NCI-H1105 (cell line): ENCODE measurements at places on chromosomes 6 and 20.

GRCh38 chr20:2767768-2768631, 32.4 kb downstream of the CPXM1 start:
- DNase-seq, result no peak

DNA sequence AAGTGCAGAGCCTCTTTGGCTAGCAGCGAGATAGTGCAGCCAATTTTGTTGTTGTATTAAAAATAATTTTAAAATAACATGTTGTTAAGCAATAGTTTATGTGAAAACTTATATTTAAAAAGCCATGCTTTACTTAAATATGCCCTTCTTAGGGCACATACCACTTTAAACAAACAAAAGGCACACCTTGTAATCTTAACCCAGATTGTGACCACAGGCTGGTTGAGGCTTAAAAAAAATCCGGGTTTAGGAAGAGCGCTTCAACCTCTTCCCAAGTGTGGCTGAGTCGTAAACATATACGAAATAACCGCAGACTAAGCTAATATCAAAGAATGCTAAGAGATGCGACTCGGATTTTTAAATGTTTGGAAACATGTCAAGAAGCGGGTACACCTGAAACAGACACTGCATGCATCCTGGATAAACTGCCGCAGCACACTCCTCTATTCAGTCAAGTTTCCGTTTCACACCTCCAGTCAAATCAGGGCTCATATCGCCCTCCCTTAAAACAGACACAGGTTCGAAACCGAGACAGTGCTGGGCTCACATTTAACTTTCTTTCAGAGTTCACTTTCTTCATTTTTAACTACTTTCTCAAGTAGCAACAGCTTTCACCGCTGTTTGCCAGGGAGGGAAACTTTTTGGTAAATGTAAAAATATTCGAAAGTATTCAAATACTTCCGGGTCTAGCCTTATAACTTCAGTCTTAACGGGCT, 1.5 kb downstream of the DEK start:
- DNase-seq, result no peak

DNA sequence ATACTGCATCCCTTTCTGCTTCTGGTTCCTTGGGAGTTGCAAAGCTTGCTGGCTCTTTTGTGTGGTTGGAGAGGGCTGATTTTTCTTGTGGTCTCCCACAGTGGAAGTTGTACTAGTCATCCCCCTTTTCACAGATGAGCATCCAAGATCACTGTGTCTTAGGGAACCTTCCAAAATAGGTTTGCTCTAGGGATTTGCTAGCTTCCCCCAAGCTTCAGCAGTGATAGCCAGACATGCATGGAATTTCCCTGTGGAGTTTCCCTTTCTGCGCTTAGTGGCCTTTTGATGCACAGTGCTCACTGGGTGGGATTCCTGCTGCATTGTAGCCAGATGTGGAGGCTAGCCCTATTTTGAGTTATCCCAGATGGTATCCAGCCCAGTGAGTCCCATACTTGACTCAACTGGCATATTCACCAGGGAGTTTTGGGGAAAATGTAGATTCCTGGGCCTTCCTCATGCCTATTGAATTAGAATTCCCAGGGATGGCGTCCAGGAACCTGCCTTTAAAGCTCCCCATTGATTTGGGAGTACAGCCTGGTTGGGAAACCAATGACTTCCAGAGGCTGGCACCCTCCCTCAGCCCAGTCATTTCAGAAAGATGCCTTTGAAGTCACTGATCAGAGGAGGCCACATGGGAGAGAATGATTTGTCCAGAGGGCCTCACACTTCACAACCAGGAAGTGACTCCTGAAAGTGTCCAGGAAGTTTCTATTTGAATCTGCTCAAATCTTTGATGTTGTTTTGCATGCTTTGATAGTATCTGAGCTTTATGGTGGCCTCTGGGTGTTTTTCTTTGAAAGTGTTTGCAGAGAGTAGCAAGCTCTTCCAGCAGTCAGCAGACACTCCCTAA, 25.9 kb downstream of the PPARD start:
- DNase-seq, result no peak

- DNase-seq, result no peak
Measured at GRCh38 chr6:107767637-107768036, 56.5 kb downstream of the SCML4 start.

- DNase-seq, result no peak
Measured at GRCh38 chr6:158674342-158675131, 24.7 kb downstream of the SYTL3 start.
